ENCODE measurements at places on chromosomes 11 and 22. TPM values are rescaled to one million over a fixed set of nuclear protein-coding genes. Genes with fewer than 3 reads are reported as not detected.

Gene BTG4
- total RNA-seq, result not detected

Gene VPREB1
- not detected for total RNA-seq

Gene CD6
- not detected for total RNA-seq

Gene EHF
- total RNA-seq, result 43.7 TPM

Gene RAB36
- total RNA-seq, result 17.1 TPM

Gene KCNJ1
- not detected for total RNA-seq

Gene APOL3
- total RNA-seq, result 10.4 TPM

Gene OSM
- total RNA-seq, result not detected

Gene TSPAN4
- 86.2 TPM for total RNA-seq

Gene SLC15A3
- total RNA-seq, result 5.9 TPM
